Right lung (tissue), 10 donors: ENCODE measurements at places on chromosomes 6 and 20.
A peak's percentile ranks its signal among the peaks of the same experiment; 100 is the strongest.

GRCh38 chr6:161749576-161749975 lies 475.7 kb upstream of the AGPAT4 start:
- DNase-seq: no peak

GRCh38 chr6:11043378-11043960 lies 636 bp downstream of the ELOVL2 start:
- DNase-seq: no peak

DNA sequence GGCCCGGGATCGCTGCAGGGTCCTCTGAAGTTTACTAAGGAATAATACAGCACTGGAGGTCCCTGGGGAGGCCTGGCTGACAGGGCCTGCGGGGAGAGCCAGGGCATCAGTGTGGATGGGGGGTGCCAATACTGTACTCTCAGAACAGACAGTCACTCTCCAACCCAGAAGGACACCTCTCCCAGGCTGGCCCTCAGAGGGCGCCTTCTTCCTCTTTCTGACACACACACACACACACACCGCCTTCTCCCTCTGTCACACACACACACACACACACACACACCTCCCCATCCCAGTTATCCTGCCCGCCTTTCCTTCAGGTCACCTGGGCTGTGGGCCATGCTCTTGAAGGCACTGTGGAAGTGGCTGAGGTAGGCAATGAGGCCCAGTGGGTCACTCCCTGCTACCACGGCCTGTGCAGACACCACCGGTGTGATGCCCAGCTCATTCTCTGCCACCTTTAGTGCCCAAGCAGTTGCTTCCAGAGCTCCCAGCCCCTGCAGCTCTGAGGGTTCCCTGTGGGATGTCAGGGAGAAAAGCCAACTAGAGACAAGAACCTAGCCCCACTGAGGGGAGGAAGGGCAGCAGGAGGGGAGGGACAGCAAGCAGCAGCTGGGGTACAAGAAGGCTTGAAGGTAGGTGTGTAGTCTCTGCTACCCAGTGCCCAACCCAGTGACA lies 7.5 kb downstream of the SMPD2 start:
- no peak for DNase-seq

DNA sequence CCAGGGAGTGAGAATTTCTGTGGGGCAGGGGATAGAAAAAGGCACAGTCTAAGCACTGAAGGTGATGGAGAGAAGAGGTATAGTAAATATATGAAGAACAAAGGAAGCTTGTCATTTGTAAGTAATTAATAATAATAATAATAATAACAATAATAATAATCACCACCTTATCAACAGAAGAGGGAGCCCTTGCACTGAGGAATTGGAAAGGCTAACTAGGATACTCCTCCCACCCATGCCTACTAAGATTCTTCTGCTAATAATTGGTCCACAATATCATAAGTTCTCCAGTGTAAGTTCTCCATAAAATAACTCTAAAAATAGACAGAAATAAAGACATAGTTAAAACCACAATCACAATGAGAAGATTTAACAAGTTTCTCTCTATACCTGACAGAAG lies 912 bp upstream of the OR12D3 start:
- DNase-seq: no peak

DNA sequence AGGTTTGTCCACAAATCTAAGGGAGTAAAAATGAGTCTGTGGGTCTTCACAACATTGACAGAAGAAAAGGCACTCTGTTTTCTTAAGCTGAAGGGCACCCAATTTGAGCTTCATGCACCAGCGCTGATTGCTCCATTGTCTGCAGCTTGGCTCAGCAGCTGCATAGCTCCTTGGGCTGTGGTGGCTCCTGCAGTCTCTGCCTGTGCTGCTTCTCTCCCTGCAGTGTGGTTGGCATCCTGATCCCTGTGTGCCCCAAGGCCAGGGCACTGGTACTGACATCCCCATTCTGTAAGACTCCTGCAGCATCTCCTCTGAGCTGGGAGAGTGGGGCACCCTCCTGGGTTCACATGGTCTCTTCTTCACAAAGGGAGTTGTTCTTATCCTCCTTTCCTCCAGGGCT lies 83.2 kb upstream of the B3GAT2 start:
- DNase-seq: no peak

- no peak for DNase-seq
These were observed 210.2 kb upstream of the ECI2 start for GRCh38 chr6:4345543-4345942.

- DNase-seq: no peak
These were observed 348.1 kb downstream of the GRIK2 start for GRCh38 chr6:101741474-101742171.

GRCh38 chr20:6100246-6100645 lies 22.6 kb downstream of the FERMT1 start:
- DNase-seq: no peak

DNA sequence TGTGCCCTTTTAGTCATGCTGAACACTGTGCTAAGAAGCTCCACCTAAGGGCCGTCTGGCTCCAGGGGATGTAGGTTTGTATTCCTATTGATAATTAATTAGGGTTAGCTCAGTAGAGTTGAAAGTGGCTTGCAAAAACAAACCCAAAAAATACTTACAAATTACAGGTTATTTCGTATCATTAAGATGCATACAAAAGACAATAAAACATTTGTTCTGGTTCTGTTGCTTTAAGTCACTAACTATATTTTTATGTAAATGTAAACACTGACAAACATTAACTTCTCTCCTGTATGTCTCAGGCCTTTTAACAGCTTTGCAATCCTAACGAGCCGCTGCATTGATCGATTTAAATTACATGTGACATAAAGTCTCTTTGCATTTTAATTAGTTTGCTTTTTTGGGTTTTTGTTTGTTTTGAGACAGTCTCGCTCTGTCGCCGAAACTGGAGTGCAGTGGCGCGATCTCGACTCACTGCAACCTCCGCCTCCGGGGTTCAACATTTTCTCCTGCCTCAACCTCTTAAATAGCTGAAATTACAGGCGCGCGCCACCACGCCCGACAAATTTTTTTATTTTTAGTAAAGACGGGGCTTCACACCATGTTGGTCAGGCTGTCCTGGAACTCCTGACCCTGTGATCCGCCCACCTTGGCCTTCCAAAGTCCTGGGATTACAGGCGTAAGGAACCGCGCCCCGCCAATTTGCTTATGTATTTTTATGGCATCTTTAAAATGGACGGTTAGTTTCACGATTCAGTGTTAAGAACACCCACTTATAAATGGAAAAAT lies 110.9 kb downstream of the HFE start:
- peak; percentile 25 for DNase-seq

DNA sequence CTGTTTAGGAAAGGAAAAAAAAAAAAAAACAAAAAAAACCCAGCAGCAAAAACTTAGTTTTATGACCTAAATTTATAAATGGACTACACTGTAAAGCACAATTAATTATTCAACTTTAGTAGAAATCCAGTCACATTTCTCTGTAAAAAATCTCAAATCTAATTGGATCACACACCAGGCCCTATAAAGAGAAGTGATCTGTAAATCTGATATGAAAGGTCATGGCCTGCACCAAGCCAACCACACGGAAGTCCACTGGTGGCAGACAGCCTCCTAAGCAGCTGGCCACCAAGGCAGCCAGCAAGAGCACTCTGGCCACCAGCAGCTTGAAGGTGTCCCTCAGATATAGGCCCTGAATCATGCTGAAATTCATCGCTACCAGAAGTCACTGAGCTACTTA lies 131.6 kb downstream of the HFE start:
- DNase-seq: no peak

GRCh38 chr6:35036059-35036827 lies 104.9 kb downstream of the TCP11 start:
- no peak for DNase-seq

GRCh38 chr6:25959890-25960536 lies 2.6 kb upstream of the TRIM38 start:
- no peak for DNase-seq

DNA sequence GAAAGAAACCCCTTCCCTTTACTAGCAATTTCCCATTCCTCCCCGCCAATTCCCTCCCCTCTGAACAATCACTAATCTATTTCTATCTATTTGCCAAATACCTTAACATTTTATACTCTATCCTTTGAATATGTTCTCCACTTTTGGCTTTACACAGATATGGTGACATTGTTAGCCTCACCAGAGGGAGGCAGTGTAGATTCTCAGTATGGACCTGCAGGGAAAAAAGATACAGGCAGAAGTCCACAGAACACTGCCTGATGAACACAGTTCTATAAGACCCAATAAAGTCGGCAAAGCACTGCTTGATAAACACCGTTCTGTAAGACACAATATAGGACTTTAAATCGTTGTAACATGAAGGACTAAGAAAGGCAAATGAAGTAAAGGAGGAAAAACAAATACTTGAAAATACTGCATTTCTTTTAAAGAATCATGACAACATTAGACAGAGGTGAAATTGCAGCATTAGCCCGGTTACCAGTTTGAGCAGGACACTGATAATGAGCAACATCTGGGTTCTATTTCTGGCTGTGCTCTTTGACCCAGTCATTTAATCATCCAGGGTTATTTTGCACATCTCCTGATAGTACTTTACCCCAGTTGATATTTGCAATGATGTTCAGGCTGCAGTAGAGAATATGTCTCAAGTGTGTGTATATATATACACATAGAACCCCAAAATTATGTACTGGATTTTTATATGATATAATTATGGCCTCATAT lies 296.8 kb downstream of the UTRN start:
- no peak for DNase-seq
